ENCODE measurements at places on chromosomes 7 and 10.

DNA sequence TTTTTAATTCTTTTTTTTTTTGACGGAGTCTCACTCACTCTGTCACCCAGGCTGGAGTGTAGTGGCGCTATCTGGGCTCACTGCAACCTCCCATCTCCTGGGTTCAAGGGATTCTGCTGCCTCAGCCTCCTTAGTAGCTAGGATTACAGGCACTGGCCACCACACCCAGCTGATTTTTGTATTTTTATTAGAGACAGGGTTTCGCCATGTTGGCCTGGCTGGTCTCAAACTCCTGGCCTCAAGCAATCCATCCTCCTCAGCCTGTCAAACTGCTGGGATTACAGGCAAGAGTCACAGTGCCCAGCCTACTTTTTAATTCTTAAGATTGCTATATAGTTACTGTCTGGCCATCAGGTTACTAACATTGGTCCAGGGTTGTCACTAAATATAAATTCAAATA, 59.6 kb downstream of the ZNF277 start:
- no peak for DNase-seq

DNA sequence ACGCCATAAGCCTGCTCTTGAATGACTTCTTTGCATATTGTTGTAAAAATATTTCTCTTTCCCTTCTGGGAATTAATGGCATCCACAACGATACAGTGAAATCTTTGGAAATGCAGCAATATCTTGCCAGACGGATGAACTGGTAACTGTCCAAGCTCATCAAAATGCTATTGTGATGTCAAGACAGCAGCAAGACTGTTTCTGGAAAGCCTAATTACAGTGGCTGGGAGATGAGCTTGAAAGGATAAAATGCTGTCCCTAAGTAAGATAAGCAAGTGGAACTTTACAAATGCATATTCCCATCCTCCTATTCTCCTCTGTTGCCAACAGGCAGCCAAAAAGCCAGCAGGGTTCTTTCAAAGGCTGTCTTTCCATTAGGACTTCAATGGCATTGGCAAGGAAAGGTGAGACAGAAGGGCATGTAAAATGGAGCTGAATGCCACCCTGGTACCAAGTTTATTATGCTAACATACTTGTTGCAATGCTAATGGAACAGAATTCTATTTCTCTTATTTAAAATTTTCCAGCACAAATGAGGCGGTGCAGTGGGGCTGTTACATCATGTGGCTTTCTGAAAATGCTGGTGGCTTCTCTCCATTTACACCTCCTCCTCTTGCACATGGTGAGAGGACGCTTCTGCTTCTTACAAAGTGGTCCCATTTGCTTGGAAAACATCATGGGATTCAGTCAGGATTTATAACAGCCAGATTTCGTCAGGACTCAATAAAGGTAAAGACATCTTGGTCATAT, 178.3 kb upstream of the PTER start:
- DNase-seq, result no peak

GRCh38 chr7:13946181-13946580, 43.3 kb downstream of the ETV1 start:
- no peak for DNase-seq

DNA sequence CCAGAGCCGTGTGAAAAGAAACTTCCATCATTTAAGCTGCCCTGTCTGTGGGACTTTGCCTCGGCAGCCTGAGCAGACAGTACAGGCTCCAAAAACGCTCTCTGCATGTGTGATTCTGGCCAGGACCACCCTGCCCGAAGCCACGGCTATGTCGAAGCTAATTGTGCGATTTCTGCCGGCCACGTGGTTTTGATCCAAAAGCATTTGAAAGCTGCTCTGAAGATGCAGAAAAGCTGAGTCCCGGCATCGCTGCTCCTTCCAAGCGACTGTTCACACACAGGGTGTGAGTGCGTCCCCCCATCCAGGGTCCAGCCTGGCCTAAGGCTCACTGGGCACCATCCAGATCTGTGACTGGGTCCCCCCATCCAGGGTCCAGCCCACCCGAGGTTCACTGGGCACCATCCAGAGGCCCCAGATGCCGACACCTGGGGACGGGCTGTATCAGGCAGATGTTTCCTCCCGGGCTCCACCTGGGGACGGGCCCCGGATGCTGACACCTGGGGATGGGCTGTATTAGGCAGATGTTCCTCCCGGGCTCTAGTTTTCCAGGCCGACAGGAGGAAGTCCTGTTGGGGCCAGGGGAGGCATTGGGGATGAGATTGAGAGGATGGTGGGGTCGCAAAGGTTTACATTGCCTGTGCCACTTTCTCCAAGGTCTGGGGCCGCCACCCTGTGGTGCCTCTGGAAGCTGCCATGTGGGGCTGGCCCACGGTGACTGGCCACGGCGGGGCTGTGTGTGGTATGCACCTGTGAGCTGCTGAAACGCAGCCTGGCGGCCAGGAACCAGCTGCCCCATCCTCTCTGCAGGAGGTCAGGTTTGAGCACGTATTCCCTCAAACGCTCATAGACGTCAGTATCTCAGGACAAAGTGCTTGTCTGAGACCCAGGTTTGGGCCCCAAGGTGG, 527.4 kb downstream of the DNAJB6 start:
- no peak for DNase-seq

- no peak for DNase-seq
Observed at GRCh38 chr10:125343118-125343925, 183.0 kb upstream of the CTBP2 start.

DNA sequence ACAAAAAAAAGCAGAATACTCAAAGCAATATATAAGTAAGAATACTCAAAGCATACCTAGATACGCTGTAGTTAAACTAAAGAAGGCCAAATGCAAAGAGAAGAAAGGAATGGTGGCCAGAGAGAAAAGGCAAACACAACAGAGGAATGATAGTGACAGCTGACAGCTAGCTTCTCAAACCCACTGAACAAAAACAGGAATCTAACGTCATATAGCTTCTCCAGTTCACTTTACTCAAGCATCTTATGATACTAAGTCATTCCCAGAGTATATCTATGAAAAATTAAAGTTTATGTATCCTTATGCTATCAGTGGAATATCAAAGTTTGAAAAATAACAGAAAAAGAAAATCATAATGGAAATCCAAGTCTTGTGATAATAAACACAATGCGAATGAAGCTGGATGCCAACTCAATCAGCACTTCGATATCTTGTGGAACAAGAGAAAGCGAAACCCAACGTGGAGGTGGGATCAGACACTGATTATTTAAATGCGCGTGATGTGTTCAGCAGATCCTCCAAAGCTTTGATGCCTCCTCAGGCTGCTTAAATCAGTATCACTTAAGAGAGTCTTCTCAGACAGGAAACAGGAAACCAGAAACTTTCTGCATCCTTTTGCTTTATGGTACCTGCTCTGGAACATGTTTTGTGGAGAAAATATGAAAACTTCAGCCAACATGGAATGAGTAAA, 102.8 kb downstream of the PIP4K2A start:
- peak; percentile 68 for DNase-seq

GRCh38 chr7:90824386-90825307, 228.5 kb downstream of the CDK14 start:
- no peak for DNase-seq

GRCh38 chr7:98387544-98388226, 13.2 kb downstream of the BAIAP2L1 start:
- no peak for DNase-seq

DNA sequence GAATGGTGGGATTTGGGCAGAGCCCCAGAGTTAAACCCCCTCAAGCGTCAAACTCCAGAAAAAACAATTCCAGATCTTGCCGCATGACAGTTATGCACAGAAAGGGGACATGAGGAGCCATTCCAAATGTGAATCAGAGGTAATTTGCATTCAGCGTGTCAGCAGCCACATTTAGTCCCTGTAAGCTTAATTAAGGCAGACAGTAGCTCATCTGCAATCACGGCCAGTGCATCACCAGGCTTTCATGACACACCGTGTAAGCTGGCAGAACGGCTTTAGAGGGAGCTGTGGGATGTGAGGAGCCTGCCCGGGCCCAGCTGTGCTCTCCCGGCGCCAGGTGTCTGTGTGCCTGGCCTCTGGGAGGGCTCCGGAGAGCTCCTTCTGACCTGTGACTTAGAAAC, 18.7 kb upstream of the PRKAG2 start:
- no peak for DNase-seq

DNA sequence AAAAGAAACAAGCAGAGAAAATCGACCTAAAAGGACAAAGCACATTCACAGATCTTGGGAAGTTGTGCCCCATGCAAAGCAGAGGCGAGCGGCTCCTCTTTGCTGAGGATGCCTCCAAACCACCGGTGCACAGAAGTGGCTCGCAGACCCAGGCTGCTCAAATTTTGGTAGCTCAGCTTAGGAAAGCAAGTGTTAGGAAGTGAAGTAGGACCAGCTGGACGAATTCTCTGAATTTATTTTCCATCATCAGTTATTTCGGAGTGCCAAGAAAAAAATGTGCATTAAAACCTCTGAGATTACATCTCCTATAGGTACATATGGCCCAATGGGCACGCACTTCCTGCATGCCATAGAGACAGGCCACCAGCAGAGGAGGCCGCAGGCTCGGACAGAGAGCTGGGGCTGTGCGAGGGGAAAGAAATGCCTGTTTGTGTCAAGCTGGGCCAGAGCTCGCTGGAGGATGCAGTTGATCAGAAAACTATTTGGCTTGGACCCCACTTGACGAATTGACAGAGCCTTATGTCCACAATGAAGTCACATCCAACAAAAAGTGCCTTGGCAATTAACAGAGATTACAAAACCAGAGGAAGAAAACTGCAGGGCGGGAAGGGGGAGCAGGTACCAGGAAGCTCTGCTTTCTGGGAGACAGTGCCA, 122.3 kb upstream of the LYZL2 start:
- DNase-seq, result no peak

- no peak for DNase-seq
Observed at GRCh38 chr10:23412223-23412622, 26.7 kb upstream of the OTUD1 start.

DNA sequence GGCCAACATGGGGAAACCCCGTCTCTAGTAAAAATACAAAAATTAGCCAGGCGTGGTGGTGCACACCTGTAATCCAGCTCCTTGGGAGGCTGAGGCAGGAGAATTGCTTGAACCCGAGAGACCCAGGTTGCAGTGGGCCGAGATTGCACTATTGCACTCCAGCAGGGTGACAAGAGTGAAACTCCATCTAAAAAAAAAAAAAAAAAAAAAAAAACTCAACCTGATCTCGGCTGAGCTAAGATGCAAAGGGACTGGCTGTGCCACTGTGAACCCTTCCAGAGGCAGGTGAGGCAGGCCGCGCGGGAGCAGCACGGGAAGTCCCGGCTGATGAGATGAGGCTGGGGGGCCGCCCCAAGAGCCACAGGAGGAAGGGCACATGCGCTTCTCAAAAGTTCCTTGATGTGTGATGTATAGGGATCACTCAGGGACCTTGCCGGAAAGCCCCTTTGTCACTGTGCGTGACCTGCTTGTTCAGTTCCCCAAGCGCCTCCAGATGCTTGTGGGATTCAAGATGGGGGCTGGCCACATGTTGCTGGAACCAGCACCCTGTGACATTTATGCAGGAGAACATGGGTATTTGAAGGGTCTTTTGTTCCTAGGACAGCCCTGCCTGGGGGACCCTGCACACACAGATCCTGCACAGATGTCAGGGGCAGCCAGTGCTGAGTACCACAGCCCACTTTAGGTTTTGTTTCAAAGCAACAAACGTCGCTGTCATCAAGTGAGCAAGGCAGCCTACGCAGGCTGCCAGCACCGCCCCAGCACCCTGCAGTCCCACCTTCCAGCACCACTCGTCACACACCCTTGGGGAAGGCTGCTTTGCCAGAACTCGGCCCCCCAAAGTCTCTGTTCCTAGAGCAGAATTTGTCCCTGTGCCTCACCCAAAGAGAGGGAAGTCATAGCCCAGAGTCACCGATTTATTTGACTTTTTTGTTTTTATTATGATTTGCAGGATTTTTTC, 74.8 kb upstream of the SH2B2 start:
- DNase-seq, result no peak

DNA sequence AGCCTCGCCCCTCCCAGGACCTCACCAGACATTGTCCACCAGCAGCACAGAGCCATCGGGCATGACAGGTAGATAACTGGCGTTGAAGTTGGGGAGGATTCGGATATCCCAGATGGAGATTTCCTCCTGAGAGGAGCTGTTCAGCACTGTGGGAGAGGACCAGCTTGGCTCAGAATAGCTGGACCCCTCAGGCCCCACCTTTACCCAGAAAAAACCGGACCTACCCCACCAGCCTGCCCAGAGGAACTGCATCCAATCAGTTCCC, 1.5 kb downstream of the TRAPPC14 start:
- DNase-seq, result no peak

DNA sequence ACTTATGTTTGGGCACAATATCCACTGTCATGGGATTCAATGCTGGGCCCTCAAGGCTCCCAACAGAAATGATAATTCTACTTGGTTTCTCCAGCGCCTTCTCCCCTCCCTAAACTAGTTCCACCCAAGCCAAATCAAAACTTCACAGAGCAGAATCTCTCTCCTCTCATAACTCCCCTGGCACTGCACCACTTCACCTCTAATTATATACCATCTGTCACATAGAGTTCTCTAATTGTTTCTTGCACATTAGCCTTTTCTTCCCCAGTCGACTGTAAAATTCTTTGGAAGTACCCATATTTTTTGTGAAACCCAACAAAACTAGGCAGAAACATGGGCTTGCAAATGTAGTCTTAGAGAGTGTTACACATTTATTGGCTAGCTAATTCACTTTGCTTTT, 8.1 kb downstream of the SGMS1 start:
- no peak for DNase-seq
